ENCODE measurements at places on chromosomes 2 and 18.

- DNase-seq, result no peak
Measured at GRCh38 chr2:230541934-230542380, 126.0 kb downstream of the SP100 start.

DNA sequence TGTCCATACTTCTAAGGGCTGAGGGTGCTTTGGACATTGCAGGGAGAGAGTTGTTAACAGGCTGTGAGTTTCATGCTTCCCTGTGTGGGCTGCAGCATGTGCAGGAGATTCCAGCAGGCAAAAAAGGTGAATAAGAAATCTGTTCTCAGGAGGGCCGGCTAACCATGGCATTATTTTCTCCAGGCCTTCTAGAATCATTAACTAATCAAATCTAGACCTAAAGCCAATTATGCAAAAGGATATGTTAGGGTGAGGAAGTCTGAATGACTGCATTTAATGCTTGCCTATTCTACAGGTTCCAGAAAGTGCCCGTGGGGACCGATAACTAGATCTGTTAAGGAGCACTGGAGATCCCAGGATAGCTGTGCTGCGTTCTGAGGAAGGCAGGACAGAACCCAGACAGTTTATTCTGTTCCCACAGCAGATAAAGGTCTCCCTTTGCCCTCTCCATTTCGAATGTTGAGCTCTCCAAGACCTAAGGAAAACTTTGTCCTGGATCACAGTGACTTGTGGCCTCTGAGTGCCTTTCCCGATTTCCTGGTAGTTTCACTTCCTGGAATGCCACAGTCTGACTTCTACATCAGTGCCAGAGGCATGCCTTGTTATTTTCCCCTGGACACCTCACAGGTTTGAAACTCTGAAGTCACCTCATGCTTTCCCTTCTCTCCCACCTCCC, 50.0 kb upstream of the ZFP36L2 start:
- no peak for DNase-seq

DNA sequence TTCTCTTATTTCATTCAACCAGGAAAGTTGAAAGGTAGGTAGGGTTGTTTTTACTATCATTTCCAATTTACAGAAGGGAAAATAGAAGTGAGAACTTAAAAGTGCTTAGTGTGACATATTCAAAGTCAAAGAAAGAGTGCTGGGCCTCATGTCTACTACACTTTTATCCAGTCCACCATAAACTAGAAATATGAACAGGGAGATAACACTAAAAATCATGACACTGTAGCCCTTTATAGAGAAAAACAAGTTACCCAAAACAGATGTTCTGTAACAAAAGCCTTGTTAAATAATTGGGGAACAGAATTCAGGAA, 20.4 kb downstream of the SLC40A1 start:
- no peak for DNase-seq

- DNase-seq, result peak; percentile 75
Measured at GRCh38 chr2:70994009-70994698, 519 bp downstream of the TEX261 start.

GRCh38 chr2:110834134-110834827, 101.9 kb downstream of the ACOXL start:
- no peak for DNase-seq

DNA sequence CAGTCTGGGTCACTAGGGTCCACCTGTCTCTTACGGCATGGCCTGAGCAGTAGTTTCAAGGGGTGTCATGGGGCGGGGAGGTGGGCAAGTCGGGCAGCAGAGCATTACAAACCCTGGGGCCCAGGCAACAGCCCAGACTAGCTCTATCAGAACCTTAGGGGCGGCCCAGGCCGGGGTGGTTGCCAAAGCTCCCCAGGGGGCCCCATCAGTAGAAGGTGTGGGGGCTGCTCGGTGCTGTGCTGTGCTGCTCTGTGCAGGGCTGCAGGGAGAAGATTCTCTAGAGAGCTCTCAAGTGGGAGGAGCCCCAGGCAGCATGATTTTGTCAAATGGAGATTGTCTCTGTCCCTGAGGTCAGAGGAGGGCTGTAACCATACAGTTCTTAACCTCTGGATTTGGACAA, 36.4 kb upstream of the SLC14A1 start:
- no peak for DNase-seq

GRCh38 chr2:23069923-23070322, 315.1 kb upstream of the KLHL29 start:
- no peak for DNase-seq

- DNase-seq, result no peak
Measured at GRCh38 chr18:73407506-73407905, 539.7 kb upstream of the NETO1 start.

Data from stimulated activated CD4-positive, alpha-beta T cell treated with anti-CD3 and anti-CD28 coated beads, Interleukin-15, amount 100 ng/mL, for 24 hours (primary cell).